Right lobe of liver (tissue), 6 donors: ENCODE measurements at places on chromosomes 3 and 15. TPM values are rescaled to one million over a fixed set of nuclear protein-coding genes. Genes with fewer than 3 reads are reported as not detected.
A peak's percentile ranks its signal among the peaks of the same experiment; 100 is the strongest.

SAMMSON gene
- not detected for total RNA-seq

- no peak for DNase-seq
These were observed 41.1 kb downstream of the TSC22D2 start for GRCh38 chr3:150449169-150449721.

STXBP5L gene
- total RNA-seq = not detected

SMCO1 gene
- not detected for total RNA-seq

DNA sequence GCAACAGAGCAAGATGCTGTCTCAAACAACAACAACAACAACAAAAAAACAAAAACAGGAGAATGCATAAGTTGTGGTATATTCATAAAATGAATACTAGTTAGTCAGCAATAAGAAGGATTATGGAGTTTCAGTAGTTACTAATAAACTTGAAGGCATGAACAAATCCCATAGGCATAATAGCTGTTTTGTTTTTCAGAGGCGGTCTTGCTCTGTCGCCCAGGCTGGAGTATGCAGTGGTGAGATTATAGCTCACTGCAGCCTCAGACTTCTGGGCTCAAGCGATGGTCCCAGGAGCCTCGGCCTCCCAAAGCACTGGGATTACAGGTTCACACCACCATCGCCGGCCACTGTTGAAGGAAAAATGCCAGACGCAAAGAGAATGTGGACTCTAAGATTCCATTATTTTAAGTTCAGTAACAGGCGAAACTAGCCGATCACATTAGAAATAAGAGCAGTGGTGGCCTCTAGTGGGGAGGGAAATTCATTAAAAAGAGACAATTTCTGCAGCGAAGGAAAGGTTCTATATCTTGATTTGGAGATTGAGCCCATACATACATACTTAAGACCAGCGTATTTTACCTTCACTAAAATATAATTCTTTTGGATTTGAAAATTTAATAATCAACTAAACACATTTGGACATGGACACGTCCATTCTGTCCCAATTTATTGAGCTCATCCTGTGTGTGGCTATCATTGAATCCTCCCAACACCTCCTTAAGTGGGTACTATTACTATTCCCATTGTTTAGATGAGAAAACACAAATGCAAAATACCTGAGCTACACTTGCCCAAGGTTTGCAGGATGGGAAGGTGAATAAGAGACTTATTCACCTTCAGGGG is 27.4 kb upstream of the HDAC11 start:
- DNase-seq = peak; percentile 61

- no peak for DNase-seq
These were observed 28.9 kb upstream of the DRD3 start for GRCh38 chr3:114207768-114208167.

GRCh38 chr3:5811016-5811415 is 623.5 kb downstream of the EDEM1 start:
- no peak for DNase-seq

GRCh38 chr3:186260726-186261125 is 101.3 kb downstream of the DGKG start:
- no peak for DNase-seq

GP9 gene
- total RNA-seq = not detected

SLC28A1 gene
- 44.0 TPM for total RNA-seq

- no peak for DNase-seq
These were observed 48.3 kb downstream of the DENND4A start for GRCh38 chr15:65743637-65744252.

- DNase-seq = no peak
These were observed 11.1 kb downstream of the RIOX2 start for GRCh38 chr3:97960993-97961766.

DNA sequence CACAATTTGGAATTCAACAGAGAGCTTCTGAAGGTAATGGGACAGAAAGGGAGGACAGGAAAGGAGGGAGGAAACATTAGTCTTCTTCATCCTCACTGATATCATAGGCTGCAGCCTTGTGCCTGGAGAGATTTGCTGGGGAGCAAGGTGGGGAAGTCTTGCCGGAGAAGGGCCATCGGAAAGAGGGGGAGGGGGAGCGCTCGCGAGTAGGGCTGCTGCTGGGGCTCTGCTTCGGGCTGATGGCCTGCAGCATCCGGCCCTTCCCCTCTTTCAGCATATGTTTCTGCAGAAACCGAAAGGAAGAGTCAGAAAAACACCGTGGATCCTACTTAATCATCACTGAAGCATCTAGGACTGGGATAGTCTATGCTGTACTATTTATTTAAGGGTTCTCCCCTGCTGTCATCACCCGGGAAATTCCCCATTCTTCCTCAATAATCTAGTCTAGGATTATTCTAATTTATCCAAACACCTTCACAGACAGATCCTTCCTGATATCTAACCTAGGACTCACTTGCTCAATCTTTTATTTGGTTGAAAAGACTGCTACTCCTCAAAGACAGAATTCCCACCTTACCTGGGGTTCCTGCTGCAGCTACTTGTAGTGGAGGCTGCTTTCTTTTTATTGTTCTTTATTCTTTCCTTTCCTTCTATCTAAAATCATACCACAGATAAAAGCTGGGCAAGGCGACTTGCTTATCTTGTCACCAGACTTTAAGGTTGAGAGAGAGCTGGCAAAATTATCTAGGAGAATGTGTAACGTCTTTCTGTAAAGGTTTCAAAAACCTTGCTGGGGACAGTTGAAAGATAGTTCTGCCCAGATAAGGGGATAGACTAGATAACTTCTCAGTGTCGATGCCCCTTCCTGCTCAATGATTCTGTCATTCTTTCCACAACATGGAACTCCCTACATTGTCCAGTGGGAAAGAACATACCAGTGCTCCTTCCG is 22.6 kb downstream of the SLC51A start:
- no peak for DNase-seq

IFT122 gene
- 16.8 TPM for total RNA-seq

DNA sequence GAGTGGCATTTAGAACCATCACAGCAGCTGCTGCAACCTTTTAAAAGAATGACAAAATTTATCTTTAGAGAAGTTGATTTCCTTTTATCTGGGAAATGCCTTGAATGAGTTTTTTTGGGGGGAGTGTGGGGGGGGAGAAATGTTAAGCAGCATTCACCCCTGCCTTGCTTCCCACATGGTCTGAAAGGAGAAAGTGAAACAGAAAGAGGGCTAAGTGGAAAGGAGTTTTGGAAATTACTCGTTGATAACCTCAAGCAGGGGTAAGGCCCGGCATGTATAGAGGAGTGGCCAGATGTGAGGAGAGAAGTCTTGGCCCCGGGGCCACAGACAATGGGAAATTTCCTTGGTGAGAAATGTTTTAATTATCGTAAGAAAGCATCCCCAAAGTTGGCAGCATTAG is 23.5 kb downstream of the B3GALNT1 start:
- DNase-seq = no peak

HYKK gene
- 3.7 TPM for total RNA-seq
